ENCODE measurements at places on chromosomes 11 and 22. TPM values are rescaled to one million over a fixed set of nuclear protein-coding genes. Genes with fewer than 3 reads are reported as not detected.

DNA sequence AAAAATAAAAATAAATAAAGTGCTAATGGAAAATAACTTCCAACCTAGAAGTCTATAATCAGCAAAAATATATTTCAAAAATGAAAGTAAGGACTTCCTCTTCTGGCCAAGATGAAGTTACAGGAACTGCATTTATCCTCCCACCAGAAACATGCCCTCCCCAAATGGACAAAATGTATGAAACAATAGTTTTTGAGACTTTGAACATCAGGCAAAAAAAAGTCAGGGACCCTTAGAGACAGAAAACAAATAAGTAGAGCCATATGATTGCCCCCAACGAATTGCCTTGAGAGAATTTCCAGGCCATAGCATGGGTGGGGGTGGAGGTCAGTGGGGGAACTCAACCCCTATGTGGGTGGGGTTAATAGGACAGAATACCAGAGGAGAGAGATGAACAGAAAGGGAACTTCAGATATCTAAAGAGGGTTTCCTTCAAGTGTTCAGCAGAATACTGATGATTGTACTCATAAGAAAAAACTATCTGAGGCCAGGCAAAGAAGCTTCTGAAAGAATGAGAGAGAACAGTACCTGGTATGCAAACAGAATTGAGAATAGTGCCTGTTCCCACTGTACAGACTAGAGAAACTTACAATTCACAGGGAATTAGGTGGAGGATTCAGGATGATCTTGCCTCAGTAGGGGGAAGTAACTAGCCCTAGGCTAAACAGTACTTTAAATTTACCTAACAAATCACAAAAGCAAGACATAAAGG lies 26.6 kb upstream of the IL10RA start:
- H3K27me3 ChIP-seq, result no peaks in the 10 kb centered on the region
- H3K4me1 ChIP-seq, result peaks cover 49% of the 10 kb centered on the region
- H3K27ac ChIP-seq, result peak overlapping the region; percentile 88
- H3K36me3 ChIP-seq, result peaks cover 31% of the 10 kb centered on the region
- DNase-seq, result no peak

Gene CCDC116
- total RNA-seq, result 0.45 TPM

Gene PI4KA
- total RNA-seq, result 63.9 TPM

DNA sequence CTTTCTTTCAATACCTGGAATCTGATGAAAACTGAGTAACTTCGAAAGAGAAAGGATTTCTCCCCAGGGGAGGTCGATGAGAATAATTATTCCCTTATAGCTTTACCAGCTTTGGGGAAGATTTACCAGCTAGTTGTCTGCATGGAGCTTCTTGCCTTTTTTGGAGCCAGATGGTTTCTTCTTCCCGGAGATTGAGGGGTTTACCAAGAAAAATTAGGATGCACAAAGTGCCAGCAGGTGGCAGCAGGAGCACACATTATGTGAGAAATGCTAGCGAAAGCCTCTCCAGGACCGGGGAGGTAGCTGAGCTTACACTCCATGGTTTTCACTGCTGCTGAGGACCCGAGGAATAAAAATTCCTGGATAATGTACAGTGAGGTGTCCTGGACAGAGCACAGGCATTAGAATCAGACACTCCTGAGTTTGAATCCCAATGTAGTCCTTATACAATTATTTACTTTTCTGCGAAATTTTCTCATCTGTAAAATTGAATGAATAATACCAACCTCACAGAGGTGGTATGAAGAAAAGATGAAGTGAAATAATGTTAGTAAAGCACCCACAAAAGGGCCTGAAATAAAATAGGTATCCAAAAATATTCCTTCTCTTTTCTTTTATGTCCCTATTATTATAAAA lies 46.0 kb upstream of the PARVA start:
- DNase-seq, result peak; percentile 86
- no peaks in the 10 kb centered on the region for H3K27me3 ChIP-seq
- H3K36me3 ChIP-seq, result peaks cover 2% of the 10 kb centered on the region
- no peak overlapping the region for H3K4me3 ChIP-seq
- H3K27ac ChIP-seq, result no peak overlapping the region

GRCh38 chr11:27472398-27473016 lies at the start of gene LGR4:
Gene LGR4, minus strand, starts transcription at chr11:27472790. Its CDS starts 488 bp downstream, at chr11:27472302.
- H3K27me3 ChIP-seq, result peaks cover 20% of the 10 kb centered on the region
- peak within 1 kb of the TSS; percentile 87 for H3K4me3 ChIP-seq
- DNase-seq, result peak; percentile 69
- H3K4me1 ChIP-seq, result peaks cover 13% of the 10 kb centered on the region
- no peaks in the 10 kb centered on the region for H3K36me3 ChIP-seq
- no peak within 1 kb of the TSS for H3K27ac ChIP-seq

DNA sequence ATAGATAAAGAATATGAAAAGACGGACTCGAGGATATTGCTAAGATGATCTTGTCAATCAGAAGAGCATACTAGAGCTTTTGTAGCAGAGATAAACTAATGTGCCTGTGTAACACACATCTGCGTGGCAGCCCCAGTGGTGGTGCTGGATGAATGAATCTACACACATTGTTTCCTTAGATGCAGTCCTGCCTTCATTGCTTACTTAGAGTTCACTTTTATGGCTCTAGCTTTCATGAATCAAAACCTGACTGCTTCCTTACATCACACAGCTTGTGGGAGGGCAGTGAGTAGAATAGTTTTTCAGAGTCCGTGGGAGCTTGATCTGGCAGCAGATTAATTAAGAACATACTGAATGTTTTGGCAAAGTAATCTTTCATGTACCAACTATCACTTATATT lies 83.7 kb downstream of the EXT2 start:
- H3K27me3 ChIP-seq, result no peaks in the 10 kb centered on the region
- H3K4me1 ChIP-seq, result peaks cover 3% of the 10 kb centered on the region
- no peak for DNase-seq

DNA sequence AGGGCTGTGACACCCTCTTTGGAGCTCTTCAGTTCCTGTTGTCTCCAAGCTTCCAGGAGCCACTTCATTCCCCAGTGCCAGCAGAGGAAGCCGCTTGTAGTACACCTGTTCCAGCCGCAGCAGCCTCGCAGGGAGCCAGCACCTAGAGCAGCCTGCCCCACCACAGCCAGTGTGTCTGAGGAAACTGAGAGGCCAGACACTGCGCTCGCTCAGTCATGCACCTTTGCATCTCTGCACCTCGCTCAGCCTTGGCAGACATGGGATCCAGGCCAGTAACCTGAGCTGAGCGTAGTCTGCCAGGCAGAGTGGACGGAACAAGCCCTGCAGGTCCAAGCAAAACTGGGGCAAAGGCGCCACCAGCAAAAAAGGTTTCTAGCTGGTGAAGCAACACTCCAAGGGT lies 1072.1 kb downstream of the JRKL start:
- H3K36me3 ChIP-seq, result no peaks in the 10 kb centered on the region
- H3K4me3 ChIP-seq, result no peak overlapping the region
- no peak for DNase-seq
- H3K4me1 ChIP-seq, result no peaks in the 10 kb centered on the region
- H3K27ac ChIP-seq, result no peak overlapping the region

DNA sequence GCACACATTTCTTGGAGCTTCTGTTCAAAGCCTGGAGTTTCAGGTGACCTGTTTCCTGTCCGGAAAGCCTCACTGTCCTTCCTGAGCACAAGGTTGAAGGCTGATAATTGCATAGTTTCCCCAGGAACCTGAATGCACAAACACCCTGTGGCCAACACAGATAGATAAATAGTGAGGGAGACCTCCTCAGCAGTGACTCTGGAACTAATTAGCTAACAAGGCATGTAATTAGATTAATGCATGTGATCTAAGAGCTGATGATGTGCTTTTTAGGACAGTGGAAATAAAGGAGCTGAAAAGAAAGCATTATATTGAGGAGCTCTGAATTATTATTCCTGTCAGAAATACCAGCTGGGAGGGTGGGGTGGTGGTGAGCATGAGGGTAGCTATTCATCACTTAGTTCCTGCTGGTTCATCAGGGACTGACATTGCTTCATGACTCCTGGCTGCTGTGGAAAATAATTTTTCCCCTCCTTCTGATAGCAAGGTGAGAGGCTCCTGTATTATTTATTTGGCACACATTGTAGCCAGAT lies 101.1 kb downstream of the NELL1 start:
- H3K27ac ChIP-seq, result no peak overlapping the region
- no peaks in the 10 kb centered on the region for H3K36me3 ChIP-seq
- H3K4me3 ChIP-seq, result no peak overlapping the region
- no peaks in the 10 kb centered on the region for H3K4me1 ChIP-seq
- no peaks in the 10 kb centered on the region for H3K27me3 ChIP-seq
- DNase-seq, result no peak

Gene HMOX1
- total RNA-seq, result not detected

Gene SCGB1C1
- not detected for total RNA-seq

- no peaks in the 10 kb centered on the region for H3K27me3 ChIP-seq
- H3K4me1 ChIP-seq, result peaks cover 12% of the 10 kb centered on the region
- H3K36me3 ChIP-seq, result peaks cover 22% of the 10 kb centered on the region
- H3K27ac ChIP-seq, result no peak overlapping the region
- DNase-seq, result no peak
Observed at GRCh38 chr22:19068784-19069271, 53.4 kb downstream of the DGCR2 start.

Gene UCP3
- 1.5 TPM for total RNA-seq

DNA sequence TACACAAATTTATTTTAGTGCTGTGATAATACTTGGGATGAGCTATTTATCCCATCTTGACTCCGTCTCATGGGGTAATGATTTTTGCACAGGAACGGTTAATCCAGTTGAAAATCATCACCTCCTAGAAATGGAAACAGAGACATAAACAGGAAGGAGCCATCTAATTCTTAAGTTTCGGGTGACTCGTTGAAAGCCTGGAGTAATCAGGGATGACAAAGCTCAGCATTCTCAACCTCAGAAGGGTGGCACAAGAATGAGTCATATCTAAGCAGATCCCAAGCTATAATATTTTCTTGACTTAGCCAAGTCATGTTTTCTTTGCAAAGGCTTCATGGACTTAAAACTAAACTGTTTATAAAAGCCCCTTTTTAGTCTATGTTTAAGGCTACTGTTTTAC lies 280.8 kb upstream of the CCDC90B start:
- no peak overlapping the region for H3K4me3 ChIP-seq
- no peaks in the 10 kb centered on the region for H3K36me3 ChIP-seq
- H3K27ac ChIP-seq, result no peak overlapping the region
- H3K4me1 ChIP-seq, result no peaks in the 10 kb centered on the region
- DNase-seq, result no peak

Gene TENM4
- total RNA-seq, result not detected

Data from activated CD8-positive, alpha-beta T cell treated with anti-CD3 and anti-CD28 coated beads for 36 hours (primary cell).